Stimulated activated CD4-positive, alpha-beta T cell treated with anti-CD3 and anti-CD28 coated beads, Interleukin-2, amount 100 ng/mL, for 24 hours (primary cell): ENCODE measurements at places on chromosomes 7 and 10.

DNA sequence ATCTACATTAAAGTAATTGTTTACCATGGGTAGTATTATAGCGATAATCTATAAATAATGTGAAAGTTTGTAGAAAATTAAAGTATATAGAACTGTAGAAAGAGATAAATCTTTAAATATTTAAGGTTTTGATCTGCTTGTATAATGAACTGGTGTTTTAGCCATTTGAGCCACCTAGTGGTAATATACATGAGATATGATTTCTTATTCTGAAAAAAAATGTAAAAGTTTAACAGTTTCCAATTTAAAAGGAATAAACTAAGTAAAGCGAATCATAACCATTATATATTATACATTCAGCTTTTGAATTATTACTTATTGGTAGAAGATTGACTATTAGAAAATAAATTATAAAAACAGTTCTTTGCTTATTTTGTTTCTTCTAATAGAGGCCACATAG is 91.2 kb downstream of the OTUD1 start:
- no peak for DNase-seq

DNA sequence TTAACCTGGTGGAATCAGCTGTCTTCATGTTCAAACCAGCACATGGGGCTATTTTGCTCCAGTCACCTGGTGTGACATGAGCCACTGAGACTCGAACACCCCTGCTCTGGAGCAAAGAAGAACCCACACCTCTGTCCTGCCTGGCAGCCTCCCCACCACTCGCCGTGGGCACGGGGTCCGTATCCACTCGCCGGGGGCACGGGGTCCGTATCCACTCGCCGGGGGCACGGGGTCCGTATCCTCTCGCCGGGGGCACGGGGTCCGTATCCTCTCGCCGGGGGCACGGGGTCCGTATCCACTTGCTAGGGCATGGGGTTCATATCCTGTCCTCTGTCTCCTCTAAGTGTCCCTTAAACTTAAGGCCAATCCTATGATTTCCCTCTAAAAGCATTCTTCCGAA is 558.7 kb downstream of the PTPRN2 start:
- DNase-seq = no peak

GRCh38 chr7:50352282-50352681 is 47.8 kb downstream of the IKZF1 start:
- DNase-seq = no peak

DNA sequence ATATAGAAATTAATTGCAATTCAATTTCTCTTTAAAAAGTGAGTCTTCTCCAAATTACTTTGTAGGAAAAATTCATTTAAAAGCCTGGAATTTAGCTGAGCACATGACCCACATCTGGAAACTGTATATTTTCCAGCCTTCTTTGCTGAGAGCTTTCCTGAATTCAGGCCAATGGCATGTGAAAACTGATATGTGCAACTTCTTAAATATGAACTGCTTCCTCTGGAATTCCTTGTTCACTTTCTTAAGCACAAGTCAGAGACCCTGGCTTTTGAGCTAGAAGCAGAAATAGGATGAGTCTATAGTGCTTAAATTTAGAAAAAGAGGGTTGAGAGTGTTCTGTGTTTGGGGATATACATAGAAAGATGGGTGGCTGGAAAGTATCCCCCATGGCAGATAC is 365.1 kb upstream of the MTPN start:
- no peak for DNase-seq

DNA sequence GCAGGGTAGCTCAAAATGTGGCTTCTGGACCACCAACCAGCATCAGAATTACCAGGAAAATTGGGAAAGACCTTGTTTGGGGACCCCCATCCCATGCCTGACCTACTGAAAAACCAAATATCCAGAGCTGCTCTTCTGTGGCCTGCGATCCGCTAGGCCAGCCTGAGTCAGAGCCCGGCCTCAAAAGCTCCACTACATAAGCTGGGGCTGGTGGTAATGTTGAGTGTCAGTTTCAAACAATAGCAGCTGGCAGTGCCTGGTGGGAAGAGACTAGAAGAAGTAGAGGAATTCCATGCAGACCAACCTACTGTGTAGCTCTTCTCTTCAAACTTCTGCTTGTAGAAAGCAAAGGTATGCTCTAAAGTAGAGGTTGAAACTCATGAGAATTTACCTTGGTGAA is 52.0 kb downstream of the KLRG2 start:
- DNase-seq = no peak

DNA sequence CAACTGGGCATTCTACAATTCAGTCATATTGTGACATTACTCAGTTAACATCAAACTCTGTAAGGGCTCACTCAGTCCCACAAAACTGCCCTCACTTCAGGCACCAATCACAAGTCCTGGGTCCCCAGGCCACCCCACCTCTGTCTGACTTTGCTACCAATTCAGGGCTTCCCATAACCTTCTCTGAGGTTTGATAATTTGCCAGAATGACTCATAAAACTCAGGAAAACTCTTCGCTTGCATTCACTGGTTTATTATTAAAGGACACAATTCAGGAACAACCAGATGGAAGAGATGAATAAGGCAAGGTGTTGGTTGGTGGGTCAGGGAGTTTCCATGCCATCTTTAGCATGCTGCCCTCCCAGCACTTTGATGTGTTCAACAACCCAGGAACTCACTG is 41.3 kb downstream of the AVL9 start:
- DNase-seq = no peak

DNA sequence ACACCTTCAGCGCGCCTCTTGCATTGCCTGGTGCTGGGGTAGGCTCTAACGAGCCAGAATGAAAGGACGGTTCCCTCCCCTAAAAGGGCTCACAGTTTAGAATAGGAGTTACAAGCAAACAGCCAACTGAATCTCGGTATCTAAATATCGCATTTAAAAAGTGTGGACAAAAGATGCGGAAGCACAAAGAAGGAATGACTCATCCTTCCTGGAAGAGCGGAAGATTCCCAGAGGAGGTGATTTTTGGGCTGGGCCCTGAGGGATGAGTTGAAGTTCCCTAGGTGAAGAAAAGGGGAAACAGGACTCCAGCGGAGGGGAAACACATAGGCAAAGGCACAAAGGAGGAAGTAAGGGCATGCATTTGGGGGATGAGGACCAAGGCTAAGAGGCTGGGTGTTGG is 29.9 kb downstream of the SRRM3 start:
- DNase-seq = no peak

DNA sequence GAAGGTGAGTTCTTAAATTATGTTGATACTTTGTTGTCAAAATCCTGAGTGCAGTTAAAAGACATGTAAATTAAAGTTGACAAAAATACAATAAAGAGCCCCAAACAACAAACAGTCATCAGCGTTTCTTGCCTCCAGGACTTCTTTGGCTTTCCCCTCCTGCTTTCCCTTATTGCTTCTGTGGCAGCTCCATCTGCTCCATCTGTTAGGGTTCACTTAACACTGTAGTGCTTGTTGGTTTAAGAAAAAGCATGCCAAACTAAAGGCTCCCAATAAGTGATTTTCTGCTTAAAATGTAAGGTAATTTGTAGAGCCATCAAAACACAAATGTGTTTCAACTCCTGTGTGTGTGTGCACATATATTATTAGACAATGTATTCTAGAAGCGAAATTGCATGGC is 254.3 kb upstream of the GNAI1 start:
- DNase-seq = no peak

DNA sequence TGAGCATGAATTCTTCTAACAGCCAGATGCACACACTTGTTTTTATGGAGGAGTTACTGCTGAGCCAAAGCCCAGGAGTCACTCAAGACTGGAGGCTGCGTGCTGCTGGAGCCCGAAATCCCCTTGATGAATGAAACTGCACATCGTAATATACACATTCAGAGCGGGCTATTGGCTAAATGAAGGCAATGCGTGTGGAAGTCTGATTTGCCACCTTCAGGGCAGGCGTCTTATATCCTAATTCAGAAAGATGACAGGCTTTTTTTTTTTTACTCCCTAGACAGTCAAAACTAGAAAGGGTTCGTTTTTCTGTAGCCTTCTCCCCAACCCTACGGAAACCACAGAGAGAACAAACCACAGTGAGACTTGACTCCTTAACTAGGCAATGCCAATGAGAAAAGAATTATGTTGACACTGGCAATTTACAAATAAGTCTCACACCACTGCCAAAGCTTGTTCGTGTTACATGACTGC is 227.2 kb upstream of the KLF14 start:
- DNase-seq = peak; percentile 84

GRCh38 chr10:60973086-60973485 is 29.1 kb upstream of the RHOBTB1 start:
- no peak for DNase-seq

DNA sequence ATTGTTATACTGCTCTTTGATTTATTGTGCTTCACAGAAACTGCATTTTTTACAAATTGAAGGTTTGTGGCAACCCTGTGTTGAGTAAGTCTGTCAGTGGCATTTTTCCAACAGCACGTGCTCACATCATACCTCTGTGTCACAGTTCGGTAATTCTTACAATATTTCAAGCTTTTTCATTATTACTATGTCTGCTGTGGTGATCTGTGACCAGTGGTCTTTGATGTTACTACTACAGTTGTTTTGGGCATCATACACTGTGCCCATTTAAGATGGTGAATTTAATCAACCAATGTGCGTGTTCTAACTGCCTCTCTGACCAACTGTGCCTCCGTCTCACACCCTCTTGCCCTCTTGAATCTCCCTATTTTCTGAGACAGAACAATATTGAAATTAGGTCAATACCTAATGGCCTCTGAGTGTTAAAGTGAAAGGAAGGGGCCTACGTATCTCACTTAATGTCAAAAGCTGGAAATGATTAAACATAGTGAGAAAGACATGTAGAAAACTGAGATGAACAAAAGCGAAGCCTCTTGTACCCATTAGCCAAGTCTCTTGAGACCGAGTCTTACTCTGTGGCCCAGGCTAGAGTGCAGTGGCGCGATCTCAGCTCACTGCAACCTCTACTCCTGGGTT is 20.2 kb upstream of the ASL start:
- DNase-seq = no peak

GRCh38 chr7:141944811-141945210 is 2.0 kb downstream of the CLEC5A start:
- no peak for DNase-seq
